ENCODE measurements at places on chromosomes 7 and 10. TPM values are rescaled to one million over a fixed set of nuclear protein-coding genes. Genes with fewer than 3 reads are reported as not detected.

Gene ANKRD16
- 6.9 TPM for total RNA-seq

Gene TSPAN12
- total RNA-seq, result 1.4 TPM

Gene ADAM22
- total RNA-seq, result 4.2 TPM

Gene IFIT1B
- total RNA-seq, result not detected

Gene TYW1B
- 2.3 TPM for total RNA-seq

Gene SNX10
- total RNA-seq, result 21.8 TPM

Gene SMKR1
- total RNA-seq, result 1.4 TPM

DNA sequence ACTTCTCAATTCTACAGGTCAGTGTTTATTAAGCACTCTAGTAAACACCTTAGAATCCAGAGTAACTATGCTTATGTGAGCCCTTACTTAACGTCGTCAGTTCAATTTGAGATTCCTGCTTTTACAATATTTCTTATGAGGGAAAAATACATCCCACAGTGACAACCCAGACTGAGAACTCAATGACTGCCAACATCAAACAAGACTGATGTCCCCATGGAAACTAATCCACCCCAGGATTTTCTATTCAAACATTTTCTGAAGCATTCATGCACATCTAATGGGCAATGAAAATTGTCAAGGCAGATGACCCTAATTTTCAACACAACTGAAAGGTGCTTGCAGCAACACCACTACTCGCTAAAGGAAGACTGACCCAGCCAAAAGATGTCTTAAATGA, 67.0 kb downstream of the ATE1 start:
- H3K4me1 ChIP-seq, result no peaks in the 10 kb centered on the region
- H3K36me3 ChIP-seq, result no peaks in the 10 kb centered on the region
- no peak for DNase-seq
- H3K4me3 ChIP-seq, result no peak overlapping the region

DNA sequence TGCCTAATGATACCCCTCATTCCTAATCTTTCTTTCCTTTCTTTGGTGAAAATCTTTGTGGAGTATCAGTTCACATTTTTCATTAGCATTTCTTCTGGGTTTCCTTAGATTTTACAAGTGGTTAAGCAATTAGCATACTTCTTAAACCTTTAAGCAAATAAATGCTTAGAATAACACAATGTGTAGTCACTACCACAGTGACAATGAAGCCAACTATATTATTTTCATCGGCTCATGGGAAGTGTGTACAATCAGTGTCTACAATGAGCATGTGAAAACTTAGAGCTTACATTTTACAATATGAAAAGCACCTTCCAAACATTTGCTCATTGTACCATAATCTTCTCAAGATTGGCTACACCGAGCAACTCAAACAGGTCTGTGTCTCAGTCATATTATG, 176.2 kb upstream of the PLXNA4 start:
- H3K27ac ChIP-seq, result no peak overlapping the region
- H3K27me3 ChIP-seq, result peaks cover 13% of the 10 kb centered on the region
- no peak for DNase-seq
- no peak overlapping the region for H3K4me3 ChIP-seq
- no peaks in the 10 kb centered on the region for H3K4me1 ChIP-seq
- no peaks in the 10 kb centered on the region for H3K36me3 ChIP-seq

DNA sequence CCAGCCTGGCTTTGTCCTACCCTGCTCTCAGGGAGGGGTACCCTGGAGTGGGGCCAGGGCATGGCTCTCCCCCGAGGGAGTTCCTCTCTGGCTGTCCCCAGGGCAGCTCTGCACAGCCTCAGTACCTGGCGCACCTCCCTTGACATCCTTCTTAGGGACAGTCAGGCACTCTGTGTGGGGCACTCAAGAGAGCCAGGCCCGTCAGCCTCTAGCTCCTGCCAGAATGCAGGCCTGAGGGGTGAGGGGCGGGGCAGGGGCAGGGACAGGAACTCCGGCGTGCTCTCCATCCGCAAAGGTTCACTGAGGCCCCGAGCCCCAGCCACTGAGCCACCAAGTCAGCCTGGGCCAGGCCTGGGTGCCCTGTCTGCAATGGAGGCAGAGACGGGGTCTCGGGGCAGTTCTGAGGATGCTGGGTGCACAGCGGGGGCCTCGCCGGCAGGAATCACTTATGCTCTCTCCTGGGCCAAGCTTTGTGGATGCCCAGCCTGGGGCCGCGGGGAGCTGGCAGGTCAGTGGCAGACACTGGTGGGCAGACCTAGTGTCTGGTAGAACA, 10.1 kb downstream of the LIMK1 start:
- H3K27me3 ChIP-seq, result no peaks in the 10 kb centered on the region
- H3K27ac ChIP-seq, result peak overlapping the region; percentile 75
- H3K4me3 ChIP-seq, result peak overlapping the region; percentile 45
- H3K4me1 ChIP-seq, result peaks cover 30% of the 10 kb centered on the region
- no peaks in the 10 kb centered on the region for H3K36me3 ChIP-seq

GRCh38 chr7:150434240-150434639, 16.2 kb upstream of the GIMAP8 start:
- DNase-seq, result no peak
- no peak overlapping the region for H3K27ac ChIP-seq
- H3K4me3 ChIP-seq, result no peak overlapping the region
- no peaks in the 10 kb centered on the region for H3K36me3 ChIP-seq
- no peaks in the 10 kb centered on the region for H3K4me1 ChIP-seq
- H3K27me3 ChIP-seq, result no peaks in the 10 kb centered on the region

DNA sequence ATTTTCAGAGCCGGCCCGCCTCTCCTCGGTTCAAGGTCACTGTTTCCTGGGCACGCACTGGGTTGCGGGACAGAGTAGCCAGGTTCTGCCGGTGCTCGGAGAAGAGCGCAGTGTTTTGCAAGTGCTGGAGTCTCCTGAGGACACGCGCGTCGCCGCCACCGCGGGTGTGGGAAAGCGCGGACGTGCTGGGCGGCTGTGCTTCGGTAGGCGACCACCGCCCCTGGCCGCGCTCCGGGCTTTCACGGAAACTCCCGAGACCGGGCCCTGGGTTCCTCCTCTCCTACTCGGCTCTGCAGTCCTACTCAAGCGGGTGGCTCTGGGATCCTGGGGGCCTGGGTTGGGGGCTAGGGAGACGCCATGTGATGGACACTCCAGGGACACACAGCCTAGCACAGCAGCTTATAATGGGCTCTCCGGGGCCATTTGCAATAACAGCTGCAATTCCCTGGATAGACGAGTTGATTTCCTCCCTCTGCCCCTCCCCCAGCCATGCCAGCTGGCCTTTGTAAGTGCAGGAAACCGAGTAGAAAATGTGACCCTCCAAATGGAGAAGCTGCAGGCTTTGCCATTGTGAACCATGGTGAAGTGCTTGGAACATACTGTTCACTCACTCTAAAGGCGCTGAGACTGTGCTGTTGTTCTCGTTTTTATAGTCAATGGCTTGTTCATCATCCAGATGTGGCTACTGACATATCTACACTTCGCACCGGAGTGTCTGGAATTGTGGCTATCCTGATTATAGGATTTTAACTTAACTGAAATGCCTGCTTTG, 2.1 kb downstream of the FRAT1 start:
- no peak for DNase-seq
- H3K36me3 ChIP-seq, result no peaks in the 10 kb centered on the region
- H3K27me3 ChIP-seq, result no peaks in the 10 kb centered on the region
- no peak overlapping the region for H3K4me3 ChIP-seq
- H3K4me1 ChIP-seq, result peaks cover 42% of the 10 kb centered on the region
- peak overlapping the region; percentile 64 for H3K27ac ChIP-seq

GRCh38 chr7:23175938-23176337, 5.9 kb upstream of the NUP42 start:
- no peaks in the 10 kb centered on the region for H3K27me3 ChIP-seq
- DNase-seq, result no peak
- no peaks in the 10 kb centered on the region for H3K36me3 ChIP-seq
- no peak overlapping the region for H3K27ac ChIP-seq
- no peak overlapping the region for H3K4me3 ChIP-seq

DNA sequence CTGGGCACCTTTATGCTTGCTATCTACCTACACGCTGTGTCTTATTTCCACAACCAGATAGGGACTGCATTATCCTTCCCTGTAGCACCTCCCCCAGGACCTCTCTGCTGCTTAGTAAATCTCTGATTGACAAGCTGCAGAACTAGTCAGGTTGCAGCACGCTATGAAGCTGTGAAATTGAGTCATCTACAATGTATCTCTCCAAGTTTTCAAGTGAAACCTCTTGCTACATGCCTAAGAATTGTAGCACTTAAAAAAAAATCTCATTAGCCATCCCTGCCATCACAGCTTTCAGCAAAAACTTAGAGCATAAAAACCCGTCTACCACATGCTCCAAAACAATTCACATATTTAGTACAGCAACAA, 69.7 kb upstream of the FGFR2 start:
- no peak for DNase-seq
- no peaks in the 10 kb centered on the region for H3K36me3 ChIP-seq
- H3K4me3 ChIP-seq, result no peak overlapping the region
- no peaks in the 10 kb centered on the region for H3K27me3 ChIP-seq
- no peaks in the 10 kb centered on the region for H3K4me1 ChIP-seq

GRCh38 chr7:110486549-110486948, 604.4 kb upstream of the LRRN3 start:
- H3K36me3 ChIP-seq, result no peaks in the 10 kb centered on the region
- no peaks in the 10 kb centered on the region for H3K27me3 ChIP-seq
- H3K4me3 ChIP-seq, result no peak overlapping the region
- H3K4me1 ChIP-seq, result no peaks in the 10 kb centered on the region
- no peak for DNase-seq
- no peak overlapping the region for H3K27ac ChIP-seq

DNA sequence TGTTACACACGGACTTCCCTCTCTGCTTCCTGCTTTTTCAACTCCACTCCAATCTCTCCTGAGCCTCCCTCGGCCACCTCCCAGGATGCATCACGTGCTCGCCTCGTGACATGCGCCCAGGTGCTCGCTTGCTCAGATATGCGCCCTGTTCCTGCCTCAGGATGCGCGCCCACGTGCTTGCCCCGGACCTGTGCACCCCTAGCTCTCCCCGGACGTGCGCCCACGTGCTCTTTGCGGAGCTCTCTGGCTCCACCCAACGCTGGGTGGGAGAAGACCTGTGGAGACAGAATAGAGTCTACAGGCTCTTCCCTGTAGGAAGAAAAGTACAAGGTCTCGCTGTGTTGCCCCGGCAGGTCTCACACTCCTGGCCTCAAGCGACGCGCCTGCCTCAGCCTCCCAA, 23.1 kb downstream of the PARD3 start:
- DNase-seq, result no peak
- no peaks in the 10 kb centered on the region for H3K36me3 ChIP-seq
- H3K27ac ChIP-seq, result no peak overlapping the region
- H3K27me3 ChIP-seq, result no peaks in the 10 kb centered on the region

- no peak overlapping the region for H3K4me3 ChIP-seq
- H3K27ac ChIP-seq, result no peak overlapping the region
- no peaks in the 10 kb centered on the region for H3K36me3 ChIP-seq
- no peak for DNase-seq
- H3K27me3 ChIP-seq, result peaks cover 3% of the 10 kb centered on the region
- H3K4me1 ChIP-seq, result no peaks in the 10 kb centered on the region
Measured at GRCh38 chr7:128809363-128809762, 17.6 kb downstream of the CCDC136 start.
